GM18507 (cell line): ENCODE measurements at places on chromosomes 4 and X.

DNA sequence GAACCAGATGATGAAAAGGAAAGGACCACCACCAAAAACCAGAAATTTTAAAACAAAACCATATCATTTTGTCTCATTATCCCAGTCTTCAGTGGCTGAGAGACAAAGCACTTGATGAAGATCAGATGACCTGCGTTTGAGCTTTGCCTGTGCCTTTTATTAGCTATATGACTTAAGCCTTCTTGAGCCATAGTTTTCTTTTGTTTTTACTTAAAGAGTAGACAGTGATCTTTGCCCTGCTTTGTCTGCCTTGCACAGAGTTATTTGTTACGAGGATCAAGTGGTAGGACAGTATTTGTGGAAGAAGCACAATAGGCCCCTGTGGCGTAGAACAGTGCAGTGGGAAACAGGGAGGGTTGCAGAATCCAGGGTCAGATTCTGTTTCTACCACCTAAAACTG, 89.9 kb downstream of the SLC10A6 start:
- DNase-seq = no peak

DNA sequence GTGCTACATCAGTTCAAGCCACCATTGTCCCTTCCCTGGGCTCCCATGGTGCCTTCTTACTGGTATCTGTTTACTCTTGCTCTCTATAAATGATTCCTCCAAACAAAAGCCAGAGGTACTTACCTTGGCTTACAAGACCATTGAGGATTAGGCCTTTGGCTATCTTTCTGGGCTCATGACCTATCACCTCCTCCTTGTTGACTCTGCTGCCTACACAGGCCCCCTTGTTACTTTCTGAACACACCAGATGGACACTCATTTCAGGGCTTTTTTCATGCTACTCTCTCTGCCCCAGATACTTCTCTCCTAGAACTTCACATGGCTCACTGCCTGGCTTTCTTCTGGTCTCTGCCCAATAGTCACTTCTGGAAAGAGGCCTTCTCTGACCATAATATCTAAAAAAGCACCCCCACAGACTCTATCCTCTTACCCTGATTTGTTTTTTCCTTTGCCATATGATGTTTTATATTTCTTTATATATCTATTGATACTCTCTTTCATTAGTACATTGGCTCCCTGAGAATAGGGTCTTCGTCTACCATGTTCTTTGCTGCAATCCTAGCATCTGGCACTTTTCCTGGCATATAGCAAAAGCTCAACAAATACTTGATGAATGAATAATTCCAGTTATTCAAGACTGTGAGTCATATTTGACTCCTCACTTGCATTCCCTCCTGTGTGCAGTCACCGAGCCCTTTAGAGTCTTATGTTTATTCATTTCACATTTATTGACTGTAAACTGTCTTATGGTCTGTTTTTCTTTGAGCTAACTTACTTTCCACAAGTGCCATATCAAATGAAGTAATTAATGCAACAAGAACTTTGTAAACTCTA, 27.1 kb upstream of the TAPT1 start:
- no peak for DNase-seq

DNA sequence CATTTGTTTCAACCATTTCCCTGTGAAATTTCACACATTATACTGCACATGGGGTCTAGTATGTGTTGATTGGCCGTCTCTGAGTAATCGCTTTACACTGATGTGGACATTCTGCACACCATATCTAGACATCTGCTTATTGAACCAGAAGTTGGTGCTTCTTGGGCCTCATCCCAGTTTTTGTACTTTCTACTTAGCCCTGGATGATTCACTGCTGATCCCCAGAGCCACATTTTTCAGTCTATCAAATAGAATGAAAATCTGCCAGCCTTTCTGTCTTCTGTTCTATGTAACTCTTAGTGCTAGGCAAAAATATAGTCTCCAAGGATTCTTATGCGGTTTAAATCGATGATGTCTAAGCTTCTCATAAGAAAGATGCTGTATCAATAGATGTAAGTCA, 40.5 kb upstream of the RELL1 start:
- DNase-seq = no peak

- DNase-seq = no peak
Observed at GRCh38 chr4:78845472-78845871, 69.3 kb downstream of the BMP2K start.

DNA sequence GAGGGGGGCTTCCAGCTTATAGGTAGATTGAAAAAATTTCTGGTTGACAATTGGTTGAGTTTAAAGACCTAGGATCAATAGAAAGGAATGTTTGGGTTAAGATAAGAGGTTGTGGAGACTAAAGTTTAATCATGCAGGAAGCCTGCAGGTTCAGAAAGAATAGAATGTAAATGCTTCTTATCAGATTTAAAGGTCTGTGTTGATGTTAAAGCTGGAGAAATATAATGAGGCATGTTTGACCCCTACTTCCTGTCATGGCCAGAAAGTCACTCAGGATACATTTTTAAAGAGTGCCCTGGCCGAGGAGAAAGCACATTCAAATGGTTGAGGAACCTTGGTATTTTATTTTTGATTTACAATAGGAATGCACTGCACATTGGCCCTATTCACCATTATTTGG, 3.9 kb upstream of the RRAGB start:
- DNase-seq = no peak

- DNase-seq = no peak
Observed at GRCh38 chrX:71393919-71394318, 27.8 kb downstream of the TAF1 start.

GRCh38 chr4:137946453-137947174, 295.5 kb downstream of the SLC7A11 start:
- no peak for DNase-seq

GRCh38 chr4:152964335-152964734, 28.2 kb downstream of the FHDC1 start:
- DNase-seq = no peak

- DNase-seq = peak; percentile 8
Observed at GRCh38 chr4:121041307-121042090, 30.8 kb downstream of the NDNF start.

DNA sequence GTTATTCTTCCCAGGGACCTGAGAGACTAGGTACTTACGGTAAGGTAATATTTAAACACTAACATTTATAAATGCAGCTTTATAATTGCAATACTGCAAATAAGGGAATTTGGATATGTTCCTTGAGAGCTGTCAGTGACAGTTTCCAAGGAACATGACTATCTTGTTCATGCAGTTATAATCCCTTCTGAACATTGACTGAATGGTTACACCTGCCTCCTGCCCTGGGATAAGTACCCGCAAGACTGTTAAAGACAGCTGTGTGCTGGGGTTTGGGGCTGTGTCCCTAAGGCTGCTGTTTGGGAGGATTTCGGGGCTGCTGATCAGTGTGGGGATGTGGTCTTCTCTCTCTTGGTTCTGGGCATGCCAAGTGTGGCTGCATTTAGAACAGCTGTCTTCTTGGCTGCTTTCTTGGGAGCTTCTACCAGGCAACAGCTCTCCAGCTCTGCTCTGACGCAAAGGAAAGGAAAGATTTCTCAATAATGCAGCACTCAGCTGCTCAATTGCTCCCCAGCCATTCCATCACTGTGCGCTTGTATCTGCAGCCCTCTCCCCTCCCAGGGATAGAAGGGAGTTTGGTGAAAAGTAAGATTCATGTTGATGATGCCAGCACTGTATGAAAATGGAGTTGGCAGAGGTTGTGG, 298.8 kb upstream of the TAPT1 start:
- DNase-seq = no peak

DNA sequence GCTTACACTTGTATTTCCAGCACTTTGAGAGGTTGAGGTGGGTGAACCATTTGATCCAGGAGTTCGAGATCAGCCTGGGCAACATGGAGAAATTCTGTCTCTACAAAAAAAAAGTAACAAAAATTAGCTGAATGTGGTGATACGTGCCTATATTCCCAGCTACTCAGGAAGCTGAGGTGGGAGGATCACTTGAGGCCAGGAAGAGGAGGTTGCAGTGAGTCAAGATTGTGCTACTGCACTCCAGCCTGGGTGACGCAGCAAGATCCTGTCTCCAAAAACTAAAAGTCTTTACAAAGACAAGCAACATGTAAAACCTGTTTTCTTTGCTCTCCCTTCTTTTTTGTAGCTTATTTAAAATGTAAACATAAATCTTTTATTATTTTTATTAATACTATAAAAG, 1156.1 kb downstream of the FAT4 start:
- DNase-seq = no peak

GRCh38 chr4:77154761-77155499, 2.1 kb upstream of the CCNG2 start:
- no peak for DNase-seq

DNA sequence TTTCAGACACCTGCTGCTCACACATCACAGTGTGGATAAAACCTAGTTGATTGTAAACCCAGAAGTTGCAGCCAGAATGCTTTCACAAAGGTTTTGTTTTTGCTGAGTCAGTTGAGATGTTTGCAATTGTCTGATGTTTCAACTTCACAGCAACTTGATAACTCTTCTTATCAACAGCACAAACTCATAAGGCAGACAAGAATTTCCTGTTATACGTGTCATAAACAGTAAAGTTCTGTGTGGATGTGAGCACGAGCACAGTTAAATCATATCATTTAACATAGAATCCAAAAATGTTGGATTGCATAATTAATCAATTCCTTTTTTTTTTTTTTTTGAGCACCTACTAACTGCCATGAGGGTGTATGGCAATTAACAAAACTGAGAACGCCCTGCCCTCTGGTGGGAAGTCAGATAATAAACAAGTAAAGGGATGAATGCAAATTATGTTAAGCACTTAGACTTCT, 512.2 kb downstream of the PDHA2 start:
- no peak for DNase-seq

- DNase-seq = no peak
Observed at GRCh38 chrX:21700967-21701366, 42.8 kb upstream of the KLHL34 start.

DNA sequence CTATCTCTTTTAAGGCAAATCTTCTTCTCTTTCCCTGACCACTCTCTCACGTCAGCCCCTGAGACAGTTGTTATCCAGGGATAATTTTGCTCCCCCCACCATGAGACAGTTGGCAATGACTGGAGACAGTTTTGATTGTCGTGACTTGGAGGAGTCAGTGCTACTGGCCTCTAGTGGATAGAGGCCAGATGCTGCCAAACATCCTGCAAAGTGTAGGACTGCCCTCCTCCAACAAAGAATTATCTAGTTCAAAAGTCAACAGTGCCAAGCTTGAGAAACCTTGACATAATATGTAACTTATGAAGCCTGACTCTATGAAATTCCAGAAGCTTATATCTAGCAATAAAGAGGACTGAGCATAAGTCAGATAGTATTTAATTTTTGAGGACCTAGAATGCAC, 502.1 kb upstream of the IGFBP7 start:
- no peak for DNase-seq

GRCh38 chrX:115533485-115533884, 27.5 kb upstream of the PLS3 start:
- DNase-seq = no peak

GRCh38 chrX:42107495-42108488, 184.4 kb upstream of the CASK start:
- DNase-seq = no peak

- no peak for DNase-seq
Observed at GRCh38 chrX:39603230-39603629, 494.5 kb downstream of the BCOR start.

- no peak for DNase-seq
Observed at GRCh38 chr4:6674500-6675149, 19.1 kb upstream of the S100P start.

GRCh38 chr4:139630991-139631390, 34.6 kb upstream of the MGST2 start:
- DNase-seq = no peak

DNA sequence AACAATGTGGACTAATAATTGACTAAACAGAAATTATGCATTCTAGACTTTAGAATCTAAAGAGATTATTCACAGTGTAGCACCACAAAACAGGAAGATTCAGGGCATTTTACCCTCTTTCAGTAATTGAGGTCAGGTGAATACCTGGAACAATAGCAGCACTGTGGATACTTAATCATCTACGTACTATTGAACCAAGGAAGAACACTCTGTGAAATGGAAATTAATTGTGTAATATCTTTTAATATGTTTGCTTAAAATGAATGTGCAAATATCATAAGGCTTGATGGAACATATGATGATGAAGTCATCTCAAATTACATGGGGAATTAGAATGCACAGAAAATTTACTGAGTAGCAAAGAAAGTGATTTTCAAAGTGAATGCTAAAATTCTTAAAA, 68.5 kb upstream of the MAP9 start:
- DNase-seq = no peak
